ENCODE measurements at places on chromosomes 3 and 15. TPM values are rescaled to one million over a fixed set of nuclear protein-coding genes. Genes with fewer than 3 reads are reported as not detected.

- no peak for DNase-seq
Observed at GRCh38 chr15:38242055-38242454, 10.6 kb upstream of the SPRED1 start.

DNA sequence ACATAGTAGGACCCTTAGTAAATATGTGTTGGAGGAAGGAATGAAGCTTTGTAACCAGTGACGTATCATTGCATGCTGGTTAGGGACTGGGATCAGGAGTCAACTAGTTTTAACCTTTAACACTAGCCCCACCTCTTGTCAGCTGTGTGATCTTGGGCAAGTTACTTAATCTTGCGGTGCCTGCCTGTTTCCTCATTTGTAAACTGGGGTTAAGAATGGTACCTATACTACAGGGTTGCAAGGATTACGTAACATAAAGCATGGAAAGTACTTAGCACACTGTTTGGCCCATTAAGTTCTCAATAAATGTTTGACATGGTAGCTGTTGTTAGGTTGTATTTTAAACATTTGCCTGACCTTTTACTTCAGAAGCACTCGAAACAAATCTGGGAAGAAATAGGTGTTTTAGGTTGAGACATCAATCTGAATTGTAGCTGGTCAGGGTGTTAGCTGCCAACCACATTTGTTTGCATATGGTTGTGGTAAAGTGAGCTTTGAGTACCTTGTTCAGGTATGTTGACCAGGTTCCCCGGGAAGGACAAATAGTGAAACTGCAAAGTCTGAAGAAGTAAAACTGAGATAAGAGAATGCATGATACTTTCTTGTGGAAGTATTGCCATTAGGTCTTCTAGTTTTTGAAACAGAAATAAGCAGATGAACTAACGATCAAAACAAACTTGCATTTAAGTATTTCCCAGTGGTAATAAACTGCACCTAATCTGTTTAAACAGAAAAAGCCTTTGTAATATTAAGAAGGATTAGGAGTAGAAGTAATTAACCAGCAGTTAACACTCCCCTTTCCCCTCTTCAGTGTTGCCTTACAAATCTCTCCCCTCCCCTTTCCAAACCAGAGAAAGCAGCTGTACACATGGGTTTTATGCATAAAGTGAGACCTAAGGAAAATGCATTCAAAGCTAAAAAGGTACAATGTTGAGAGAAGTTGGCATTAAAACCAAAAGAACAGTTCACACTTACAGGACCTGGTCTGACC is 25.8 kb upstream of the SCAANT1 start:
- no peak for DNase-seq

GRCh38 chr3:147411238-147411814 is 2.2 kb downstream of the ZIC1 start:
- no peak for DNase-seq

DNA sequence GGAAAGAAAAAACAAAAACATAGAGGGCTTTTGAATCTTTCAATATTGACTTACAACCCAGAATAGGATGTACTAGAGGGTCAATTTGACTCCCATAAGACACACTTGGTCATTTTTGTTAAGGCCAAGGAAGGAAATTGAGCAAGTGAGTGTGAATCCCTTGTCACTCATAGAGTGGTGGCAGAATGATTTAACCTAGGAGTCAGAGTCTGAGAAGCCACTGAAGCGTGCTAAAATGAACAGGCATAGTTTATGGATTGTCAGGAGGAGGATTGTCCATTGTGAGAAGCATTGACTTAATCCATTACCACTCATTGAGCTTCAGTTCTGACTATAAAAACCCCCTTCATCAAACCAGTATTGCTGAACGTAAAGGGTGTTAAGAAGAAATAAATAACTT is 8.2 kb upstream of the GCSAM start:
- DNase-seq = no peak

DNA sequence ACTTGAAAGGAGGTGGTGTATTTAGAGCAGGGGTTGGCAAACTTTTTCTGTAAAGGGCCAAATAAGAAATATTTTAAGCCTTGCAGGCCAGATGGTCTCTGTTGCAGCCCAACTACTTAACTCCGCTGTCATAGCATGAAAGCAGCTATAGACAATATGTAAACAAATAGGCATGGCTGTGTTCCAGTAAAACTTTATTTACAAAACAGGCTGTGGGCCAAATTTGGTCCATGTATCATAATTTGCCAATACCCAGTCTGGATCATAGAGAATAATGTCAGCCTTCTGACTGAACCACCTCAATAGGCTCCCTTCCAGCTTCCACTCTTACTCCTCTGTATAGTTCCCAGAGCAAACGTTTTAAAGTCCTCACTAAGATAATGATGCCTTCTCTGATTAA is 638.8 kb upstream of the CFAP20DC start:
- DNase-seq = no peak

GRCh38 chr3:183272791-183273190 is 19.7 kb downstream of the B3GNT5 start:
- DNase-seq = no peak

DNA sequence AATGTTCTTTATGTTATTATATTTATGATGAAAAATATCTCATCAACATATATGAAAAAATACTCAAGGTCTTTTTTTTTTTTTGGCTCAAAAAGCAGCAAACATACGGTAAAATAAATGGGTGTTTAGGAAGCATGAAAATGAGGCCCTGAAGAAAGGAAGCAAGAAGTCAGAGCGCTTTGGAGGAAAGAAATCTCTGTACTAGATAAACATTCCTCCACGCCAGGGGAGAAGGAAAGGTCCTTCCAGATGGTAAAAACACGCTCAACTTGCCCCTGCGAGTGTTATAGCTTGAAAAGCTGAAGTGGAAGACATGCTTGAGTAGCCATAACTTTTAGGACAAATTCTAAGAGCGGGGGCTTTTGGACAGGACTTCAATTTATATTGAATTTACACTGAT is 52.9 kb downstream of the FEM1B start:
- no peak for DNase-seq

GRCh38 chr3:68007621-68008226 is 353.3 kb upstream of the SUCLG2 start:
- DNase-seq = peak; percentile 54

DNA sequence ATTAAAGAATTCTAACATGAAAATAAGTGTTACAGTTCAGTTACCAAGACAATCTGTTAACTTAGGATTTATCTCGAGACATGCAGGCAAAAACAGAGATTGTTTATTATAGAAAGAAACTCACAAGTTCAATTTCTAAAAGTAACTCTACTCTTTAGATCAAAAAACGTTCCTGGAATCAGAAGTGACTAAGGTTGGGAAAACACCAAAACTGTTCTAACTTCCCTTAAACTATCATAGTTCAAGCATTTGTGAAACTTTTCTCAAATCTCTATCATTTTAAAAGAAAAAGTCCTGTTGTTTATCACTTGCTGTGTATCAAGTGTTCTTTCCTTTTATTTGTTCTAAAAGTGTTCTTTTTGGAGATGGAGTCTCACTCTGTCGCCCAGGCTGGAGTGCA is 8.7 kb downstream of the WDR82 start:
- no peak for DNase-seq

DNA sequence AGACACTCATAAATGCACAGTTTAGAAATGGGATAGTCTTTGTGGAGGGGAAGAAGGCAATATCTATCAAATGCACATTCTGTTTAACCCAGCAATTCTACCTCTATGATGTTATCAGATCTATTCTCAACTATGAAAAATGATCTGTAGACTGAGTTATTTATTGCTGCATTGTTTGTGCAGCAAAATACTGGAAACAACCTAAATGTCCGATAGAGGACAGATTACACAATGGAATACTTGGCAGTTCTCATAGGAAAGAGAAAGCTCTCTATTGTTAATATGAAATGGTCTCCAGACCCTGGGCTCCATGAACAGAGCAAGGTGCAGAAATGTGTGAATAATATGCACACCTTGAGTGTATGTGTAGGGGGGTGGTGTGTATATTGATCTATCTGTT is 49.0 kb upstream of the SELENOK start:
- no peak for DNase-seq

- no peak for DNase-seq
Observed at GRCh38 chr3:8938021-8938420, 25.3 kb downstream of the RAD18 start.

GRCh38 chr3:16522834-16523233 is 9.3 kb upstream of the RFTN1 start:
- DNase-seq = no peak

DNA sequence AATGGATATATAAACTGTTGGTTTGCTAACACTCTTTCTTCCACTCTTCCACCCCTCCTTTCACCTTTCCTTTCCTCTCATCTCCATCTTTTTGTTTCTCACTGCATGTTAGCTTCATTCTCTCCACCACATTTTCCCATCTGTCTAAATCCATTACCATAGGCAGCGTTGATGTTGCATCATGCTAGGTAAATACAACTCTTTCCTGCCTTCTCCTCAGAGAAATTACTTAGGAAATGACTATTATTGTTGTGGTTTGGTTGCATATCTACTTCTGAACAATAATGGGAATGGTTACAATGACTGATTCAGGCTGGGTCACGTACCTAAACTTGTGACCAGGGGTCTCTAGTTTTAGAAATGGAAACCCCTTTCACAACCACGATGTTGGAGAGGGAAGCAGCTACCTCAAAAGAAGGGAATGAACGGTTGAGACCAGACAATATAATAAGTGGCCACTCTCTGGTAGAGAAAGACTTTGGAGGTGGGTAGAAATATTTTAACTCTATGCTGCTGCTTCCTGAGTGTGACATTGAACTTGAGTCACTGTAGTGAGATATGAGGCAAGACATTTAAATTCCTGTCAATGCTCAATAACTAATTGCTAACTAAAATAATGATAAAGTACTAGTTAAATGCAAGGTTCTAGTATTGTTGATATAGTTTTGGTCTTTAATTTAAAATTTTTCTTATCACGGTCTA is 314.1 kb upstream of the TGFBR2 start:
- no peak for DNase-seq

- DNase-seq = no peak
Observed at GRCh38 chr3:52962160-52962559, 64.8 kb upstream of the STIMATE start.

DNA sequence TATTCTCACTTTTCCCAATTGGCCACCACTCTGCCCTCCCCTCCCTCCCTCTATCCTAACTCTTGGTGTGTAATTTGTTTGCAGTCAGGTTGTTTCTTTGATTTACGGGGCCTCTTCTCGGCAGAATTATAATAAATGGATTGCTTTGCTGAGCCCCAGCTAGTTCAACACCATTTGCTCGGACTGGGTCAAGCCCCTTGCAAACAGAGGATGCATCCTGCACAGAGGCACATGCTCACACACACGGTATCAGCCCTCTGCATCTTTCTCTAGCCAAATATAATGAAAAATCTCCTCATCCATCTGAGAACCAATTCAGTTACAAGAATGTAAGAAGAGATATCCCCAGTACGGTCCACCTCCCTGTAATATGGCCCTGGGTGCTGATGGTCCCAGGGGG is 97.7 kb downstream of the EPHB1 start:
- no peak for DNase-seq

GRCh38 chr3:146838221-146838620 is 233.1 kb upstream of the PLSCR5 start:
- no peak for DNase-seq

CHL1 gene
- 109 TPM for total RNA-seq

SYNPR gene
- total RNA-seq = not detected

PLSCR2 gene
- 1.4 TPM for total RNA-seq

CYP8B1 gene
- total RNA-seq = 10.4 TPM

CCDC33 gene
- total RNA-seq = 0.63 TPM

ARID3B gene
- 6.2 TPM for total RNA-seq

CNTN6 gene
- 0.25 TPM for total RNA-seq

SEMA3B gene
- total RNA-seq = 96.1 TPM

MEGF11 gene
- 41.8 TPM for total RNA-seq

Data from kidney (tissue), 22 donors.